ENCODE measurements at places on chromosomes 2 and 18. TPM values are rescaled to one million over a fixed set of nuclear protein-coding genes. Genes with fewer than 3 reads are reported as not detected.

- no peak for DNase-seq
These were observed 497 bp downstream of the PLA2R1 start for GRCh38 chr2:160061944-160062291.

DNA sequence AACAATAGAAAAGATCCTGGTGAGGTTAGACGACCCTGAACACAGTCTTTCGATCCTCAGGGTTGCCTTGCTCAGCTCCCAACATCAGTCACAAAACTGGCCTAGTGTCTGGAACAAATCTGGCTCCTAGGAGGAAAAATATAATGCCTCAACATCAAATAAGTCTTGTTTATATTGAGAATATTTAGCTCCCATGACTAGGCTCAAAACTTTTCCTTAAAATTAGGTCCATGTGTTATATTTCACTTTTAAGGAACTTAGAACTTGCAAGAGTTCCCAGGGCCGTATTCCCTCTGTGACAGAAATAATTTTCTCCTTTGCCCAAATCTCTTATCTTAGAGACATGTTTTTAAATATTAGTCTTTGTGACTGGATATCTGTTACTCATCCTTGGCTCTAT lies 819.7 kb upstream of the ZEB2 start:
- no peak for DNase-seq

The ASPRV1 gene
- polyA plus RNA-seq = 2.9 TPM

The ELOA2 gene
- not detected for polyA plus RNA-seq

- DNase-seq = no peak
These were observed 35.1 kb downstream of the THAP4 start for GRCh38 chr2:241601841-241602240.

DNA sequence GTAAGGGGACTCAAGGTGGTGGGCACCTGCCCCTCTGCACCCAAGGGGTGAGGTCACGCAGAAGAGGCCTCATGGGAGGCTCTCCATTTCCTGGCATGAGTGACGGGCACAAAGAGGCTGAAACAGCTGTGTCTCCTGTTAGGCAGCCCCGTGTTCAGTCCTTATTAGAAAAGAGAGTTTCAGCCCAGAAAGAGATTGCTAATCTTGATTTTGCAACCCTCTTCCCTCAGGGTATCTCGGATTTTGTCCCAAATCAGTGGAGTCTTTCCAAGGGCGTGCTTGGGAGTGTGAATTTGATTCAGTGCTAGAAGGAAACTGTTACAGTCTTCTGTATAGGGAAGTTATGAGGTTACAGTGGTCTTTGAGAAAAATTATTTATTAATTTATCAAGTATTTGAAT lies 10.4 kb downstream of the TNFRSF11A start:
- no peak for DNase-seq

The RAX gene
- not detected for polyA plus RNA-seq

The ANKRD29 gene
- 4.7 TPM for polyA plus RNA-seq

- DNase-seq = no peak
These were observed 331.1 kb upstream of the SLC14A2 start for GRCh38 chr18:45284174-45284573.

DNA sequence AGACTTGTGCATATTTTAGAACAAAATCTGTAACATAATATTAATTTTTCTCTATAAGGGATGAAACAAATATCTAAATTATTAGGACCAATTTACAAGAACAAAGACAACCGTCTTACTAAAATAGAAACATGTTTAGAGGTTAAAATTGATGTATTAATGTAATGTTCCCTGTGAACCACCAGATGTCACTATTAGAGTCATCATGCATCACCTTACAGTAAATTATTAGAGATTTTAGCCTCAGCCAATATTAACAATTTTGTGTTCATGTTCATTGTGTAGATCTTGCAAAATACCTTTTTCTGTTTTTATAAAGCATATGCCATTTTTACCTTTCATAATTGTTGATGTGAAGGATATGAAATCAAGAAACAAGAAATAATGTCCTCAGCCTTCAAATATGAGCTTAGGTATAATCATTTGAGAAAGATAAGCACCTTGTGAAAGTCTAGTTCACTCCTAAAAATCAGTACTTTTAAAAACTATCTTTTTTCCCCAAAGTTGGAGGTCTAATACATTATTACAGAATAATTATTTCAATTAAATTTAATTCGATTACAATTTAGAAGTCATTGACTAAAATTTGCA lies 344.3 kb upstream of the KCNH7 start:
- DNase-seq = no peak

DNA sequence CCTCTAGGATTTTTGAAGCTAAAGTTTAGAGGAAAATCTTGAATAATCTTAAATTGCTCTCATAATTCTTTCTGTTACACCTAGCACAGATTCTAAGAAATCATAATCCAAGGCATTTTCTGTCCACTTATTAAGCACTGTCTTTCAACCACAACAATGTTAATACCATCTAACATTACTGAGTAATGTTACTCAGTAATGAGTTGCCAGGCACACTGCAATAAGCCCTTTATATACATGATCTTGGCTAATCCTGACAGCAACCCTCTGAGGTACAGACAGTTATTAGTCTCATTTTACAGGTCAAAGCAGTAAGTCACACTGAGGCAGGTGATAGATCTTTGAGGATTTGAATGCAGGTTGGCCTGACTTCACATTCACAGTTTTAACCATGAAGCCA lies 291.9 kb downstream of the ALK start:
- no peak for DNase-seq

- no peak for DNase-seq
These were observed 32.9 kb upstream of the ALK start for GRCh38 chr2:29954316-29954715.

DNA sequence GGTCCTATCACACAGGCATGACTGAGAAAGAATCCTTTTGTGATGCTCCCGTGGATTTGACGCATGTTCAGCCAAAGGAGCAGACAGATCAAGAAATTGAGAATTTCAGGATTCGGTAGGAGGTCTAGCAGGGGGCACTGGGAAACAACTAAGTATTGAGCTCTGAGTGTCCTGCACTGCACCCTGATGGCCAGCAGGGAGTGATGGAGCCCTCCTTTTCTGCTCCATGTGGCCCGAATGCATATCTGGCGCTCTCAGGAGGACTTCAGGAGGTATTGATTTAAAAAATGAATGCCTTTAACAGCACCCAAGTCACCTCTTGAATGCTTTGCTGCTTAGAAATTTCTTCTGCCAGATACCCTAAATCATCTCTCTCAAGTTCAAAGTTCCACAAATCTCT lies 58.0 kb downstream of the ZNF519 start:
- DNase-seq = no peak

The CHAC2 gene
- 3.8 TPM for polyA plus RNA-seq

The IL1R1 gene
- 14.4 TPM for polyA plus RNA-seq

DNA sequence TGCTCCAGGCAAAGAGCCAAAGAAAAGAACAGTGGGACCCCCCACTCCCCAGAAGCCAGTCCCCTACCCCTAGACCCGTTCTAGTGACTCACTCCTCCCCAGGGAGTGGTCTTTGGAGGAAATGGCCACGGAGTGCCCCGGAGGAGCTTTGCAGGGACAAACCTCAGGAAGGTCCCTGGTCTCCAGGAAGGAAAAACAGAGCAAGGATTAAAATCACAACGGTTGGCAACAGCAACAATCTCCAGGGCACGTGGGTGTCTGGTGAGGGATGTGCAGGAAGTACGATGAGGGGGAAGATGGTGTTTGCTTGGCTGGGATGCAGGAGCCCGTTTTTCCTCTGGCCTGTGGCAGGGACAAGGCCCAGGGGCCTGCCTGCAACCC lies 135.0 kb downstream of the SMAD2 start:
- no peak for DNase-seq

GRCh38 chr2:37590119-37590571 lies 81.3 kb downstream of the CDC42EP3 start:
- no peak for DNase-seq

DNA sequence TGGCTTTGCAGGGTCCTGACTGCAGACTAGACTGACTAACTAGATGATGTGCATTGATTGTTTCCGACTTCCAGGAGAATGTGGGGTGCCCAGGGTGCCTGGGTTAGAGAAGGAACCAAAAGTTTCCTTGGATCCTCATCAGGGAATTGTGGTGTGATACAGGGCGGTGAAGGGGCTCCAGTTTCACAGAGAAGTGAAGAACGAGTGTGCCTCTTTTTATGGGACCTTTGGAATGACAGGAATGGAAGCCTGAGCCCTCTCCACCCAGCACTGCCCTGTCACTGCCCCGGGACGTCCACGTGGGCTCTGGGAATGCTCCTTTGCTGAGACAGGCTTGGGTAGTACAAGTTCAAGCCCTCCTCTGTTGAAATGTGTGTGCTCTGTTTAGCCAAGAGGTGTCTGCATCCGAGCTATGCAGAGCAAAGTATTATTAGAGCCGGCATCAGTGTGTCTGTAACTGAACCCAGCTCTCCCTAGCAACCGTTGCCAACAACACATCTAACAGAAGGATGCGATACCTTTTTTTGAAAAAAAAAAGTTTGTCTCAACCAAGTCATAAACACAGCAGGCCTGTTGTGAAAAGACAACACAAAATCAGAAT lies 183.6 kb downstream of the SMAD7 start:
- DNase-seq = peak; percentile 76

The DCTN1 gene
- polyA plus RNA-seq = 103 TPM

DNA sequence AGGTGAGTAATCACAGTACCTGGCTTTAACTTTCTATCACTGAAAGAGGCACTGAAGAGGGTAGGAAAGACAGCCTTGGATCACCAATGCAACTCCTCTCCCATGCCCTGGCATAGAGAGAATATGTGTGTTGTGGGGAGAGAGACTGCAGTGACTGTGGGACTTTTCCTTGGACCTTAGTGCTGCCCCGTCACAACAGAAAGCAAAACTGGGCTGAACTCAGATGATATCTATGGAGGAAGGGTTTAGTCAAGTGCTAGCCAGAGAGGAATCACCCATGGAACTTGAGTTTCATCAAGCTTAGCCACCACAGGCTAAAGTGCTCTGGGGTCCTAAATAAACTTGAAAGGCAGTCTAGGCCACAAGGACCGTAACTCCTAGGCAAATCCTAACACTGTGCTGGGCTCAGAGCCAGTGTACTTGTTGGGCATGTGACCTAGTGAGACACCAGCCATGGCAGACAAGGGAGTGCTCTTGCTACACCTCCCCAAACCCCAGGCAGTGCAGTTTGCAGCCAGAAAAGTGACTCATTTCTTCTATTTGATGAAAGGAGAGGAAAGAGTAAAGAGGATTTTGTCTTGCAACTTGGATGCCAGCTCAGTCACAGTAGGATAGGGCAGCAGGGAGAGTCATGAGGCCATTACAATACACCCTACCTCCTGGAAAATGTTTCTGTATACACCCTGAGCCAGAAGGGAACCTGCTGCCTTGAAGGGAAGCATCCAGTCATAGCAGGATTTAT lies 105.8 kb upstream of the SPOPL start:
- no peak for DNase-seq

The PIEZO2 gene
- 55.3 TPM for polyA plus RNA-seq

- no peak for DNase-seq
These were observed 467.0 kb upstream of the RAB12 start for GRCh38 chr18:8142131-8142711.

The EN1 gene
- polyA plus RNA-seq = 7.4 TPM

- DNase-seq = no peak
These were observed 758.1 kb upstream of the ACVR2A start for GRCh38 chr2:147086715-147087114.

- DNase-seq = no peak
These were observed 177.5 kb downstream of the MTCL1 start for GRCh38 chr18:8882632-8883408.

The MTHFD2 gene
- polyA plus RNA-seq = 36.8 TPM

The MYCN gene
- 8.2 TPM for polyA plus RNA-seq

DNA sequence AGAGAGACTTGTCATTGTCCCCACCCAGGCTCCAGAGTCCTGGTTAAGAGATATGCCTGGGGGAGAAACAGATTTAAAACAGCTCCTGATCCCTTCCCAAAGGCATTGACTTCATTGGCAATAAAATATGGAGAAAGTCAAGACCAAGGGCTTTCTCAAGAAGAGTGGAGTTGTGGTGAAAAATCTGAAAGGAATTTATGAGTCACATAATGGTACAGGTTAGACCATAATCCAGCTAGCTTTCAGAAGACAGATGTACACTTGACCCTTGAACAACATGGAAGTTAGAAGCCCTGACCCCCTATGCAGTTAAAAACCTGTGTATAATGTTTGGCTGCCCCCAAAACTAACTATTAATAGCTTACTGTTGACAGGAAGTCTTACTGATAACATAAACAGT lies 599.1 kb upstream of the SOX11 start:
- DNase-seq = no peak

The IWS1 gene
- 47.7 TPM for polyA plus RNA-seq

DNA sequence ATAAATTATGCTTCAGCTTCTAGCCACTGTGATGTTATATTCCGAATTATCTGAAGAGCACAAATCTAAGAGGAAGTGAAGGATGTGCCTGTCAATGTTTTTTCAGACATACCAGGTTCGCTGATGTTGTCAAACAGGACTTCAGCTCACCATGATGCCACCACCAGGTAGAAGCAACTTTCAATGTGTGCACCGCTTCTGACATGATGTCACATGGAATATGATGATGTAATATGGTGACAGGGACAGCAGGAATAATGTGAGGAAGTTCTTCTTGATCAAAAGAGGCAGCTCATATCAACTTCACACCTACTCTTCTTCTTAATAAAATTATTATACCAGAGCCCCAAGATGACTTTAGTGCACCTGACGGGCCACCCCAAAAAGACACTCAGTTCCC lies 893.2 kb downstream of the BCL11A start:
- no peak for DNase-seq

- no peak for DNase-seq
These were observed 40.1 kb downstream of the GPD2 start for GRCh38 chr2:156476021-156476849.

The DCC gene
- 0.03 TPM for polyA plus RNA-seq

DNA sequence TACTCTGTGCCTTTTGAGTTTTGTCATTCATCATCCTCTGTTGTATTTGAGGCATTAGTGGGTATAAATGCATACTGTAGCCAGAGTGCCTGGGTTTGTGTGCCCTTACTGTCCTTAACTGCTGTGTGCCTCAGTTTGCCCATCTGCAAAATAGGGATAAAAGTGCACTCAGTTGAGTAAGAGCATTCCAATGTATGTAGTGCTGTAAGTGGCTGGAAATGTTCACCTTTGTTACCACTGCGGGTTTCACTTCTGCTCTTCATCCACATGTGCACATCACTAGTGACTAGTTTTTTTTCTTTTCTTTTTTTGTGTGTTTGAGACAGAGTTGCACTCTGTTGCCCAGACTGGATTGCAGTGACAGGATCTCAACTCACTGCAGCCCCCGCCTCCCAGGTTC lies 39.9 kb downstream of the PLEKHB2 start:
- DNase-seq = no peak

DNA sequence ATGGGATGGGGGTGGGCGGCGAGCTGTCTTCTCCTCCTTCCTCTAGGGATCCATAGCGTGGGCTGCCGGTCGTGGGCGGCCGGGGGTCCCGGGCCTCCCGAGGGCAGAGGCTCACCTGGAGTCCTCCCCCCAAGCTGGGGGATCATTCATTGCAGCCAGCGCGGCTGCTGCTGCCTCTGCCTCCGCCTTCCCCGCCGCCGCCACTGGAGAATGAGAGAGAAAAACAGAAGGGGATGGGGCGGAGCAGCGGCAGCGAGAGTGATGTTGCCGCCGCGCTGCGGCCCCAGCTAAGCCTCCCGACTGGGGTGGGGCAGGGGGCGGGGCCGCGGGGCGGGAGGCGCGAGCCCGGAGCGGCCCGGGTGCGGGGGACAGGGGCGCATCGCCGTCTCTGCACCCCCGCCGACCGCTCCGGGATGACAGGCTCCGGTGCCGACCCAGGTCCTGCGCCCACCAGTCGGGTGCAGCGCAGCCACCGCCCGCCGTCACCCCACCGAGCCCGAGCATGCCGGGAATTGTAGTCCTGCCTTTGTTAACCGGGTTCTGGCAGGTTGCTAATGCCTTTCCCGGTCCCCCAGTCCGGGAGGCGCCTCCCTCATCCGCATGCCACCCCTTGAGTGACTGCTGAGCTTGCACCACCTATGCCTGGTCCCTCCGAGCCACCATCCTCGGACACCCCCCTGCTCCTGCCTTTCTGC lies at the start of gene KIF3C:
KIF3C (minus strand) TSS at position 225 of the 695 bp plus-strand sequence. CDS start 580 bp downstream, outside the sequence.
- DNase-seq = peak; percentile 49

All from muscle of back (tissue), 13 donors.